ENCODE measurements at places on chromosomes 12 and 14.

- no peak for DNase-seq
Observed at GRCh38 chr14:70926235-70926830, 19.1 kb downstream of the PCNX1 start.

DNA sequence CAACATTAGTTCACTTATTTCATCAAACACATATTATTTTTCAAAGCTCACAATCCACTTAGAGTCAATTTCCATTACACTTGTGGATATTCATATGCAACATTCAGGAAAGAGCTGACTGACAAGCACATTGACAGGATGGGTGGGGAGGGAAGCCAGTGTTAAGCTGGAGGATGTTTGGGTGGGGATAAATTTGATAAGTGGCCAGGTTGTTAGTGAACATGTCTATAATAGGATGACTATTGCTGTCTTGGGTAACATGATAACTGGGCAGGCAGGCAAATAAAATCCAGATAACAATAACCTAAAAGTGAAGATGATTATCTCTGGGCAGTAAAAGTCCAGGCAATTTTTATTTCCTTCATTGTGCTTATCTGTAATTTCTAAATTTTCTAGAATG, 73.8 kb upstream of the OSBPL8 start:
- no peak for DNase-seq

- no peak for DNase-seq
Observed at GRCh38 chr12:120367233-120367923, 1.6 kb downstream of the MSI1 start.

- no peak for DNase-seq
Observed at GRCh38 chr14:35594616-35595015, 60.7 kb downstream of the INSM2 start.

GRCh38 chr12:93767524-93767863, 90.3 kb downstream of the CRADD start:
- no peak for DNase-seq

DNA sequence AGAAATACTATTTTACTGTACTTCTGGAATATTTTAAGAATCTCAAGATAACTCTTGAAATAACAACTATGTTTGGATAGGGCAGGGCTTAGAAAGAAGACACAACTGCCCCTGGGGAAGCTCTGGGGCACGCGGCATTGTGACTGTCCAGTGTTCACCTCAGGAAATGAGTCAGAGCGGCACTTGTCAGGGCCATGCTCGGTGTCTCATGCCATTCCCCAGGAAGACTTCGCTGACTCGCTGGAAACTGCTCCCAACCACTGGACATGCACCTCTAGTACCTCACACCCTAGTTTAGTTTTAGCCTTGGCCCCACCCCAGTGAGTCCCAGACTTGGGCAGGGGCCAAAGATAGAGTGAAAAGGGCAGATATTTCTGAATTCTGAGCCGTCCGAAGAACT, 192.0 kb downstream of the TTC7B start:
- no peak for DNase-seq

- no peak for DNase-seq
Observed at GRCh38 chr12:92218394-92219077, 72.9 kb upstream of the BTG1 start.

DNA sequence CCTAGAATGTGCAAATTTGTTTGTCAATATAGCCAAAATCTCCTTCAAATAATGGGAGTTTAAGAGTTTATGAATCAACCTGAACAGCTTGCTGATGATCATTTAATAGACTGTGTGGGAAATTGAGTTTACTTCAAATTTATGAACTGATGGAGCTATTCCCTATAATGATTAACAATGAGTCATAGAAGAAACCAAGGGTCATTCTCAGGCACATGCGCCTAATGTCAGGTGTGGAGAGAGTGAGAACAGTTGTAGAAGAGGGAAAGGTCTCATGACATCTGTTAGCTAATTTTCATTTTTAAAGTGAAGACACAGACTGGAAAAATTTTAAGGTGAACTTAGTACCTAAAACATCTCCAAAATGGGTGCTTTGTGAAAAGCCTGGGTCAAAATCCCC, 191.8 kb downstream of the BMP4 start:
- no peak for DNase-seq

DNA sequence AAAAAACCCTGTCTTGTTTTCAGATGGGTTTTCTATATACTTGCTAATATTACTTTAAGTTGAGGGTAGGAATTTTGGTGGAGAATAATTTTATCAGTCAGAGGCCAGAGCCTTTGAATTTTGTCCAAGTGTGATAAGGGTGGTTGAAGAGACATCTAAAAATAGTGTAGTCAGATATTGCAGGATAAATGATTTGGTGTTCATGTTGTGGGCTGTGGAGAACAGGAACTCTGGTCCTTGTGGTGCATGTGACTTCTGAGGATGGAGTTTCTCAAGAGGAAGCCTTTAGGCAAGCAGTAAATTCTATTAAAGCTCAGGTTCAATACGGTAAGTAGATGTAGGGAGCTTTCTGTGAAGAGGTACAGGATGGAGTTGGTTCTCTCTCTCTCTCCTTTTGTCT, 2.8 kb downstream of the ADAM21 start:
- DNase-seq = no peak

DNA sequence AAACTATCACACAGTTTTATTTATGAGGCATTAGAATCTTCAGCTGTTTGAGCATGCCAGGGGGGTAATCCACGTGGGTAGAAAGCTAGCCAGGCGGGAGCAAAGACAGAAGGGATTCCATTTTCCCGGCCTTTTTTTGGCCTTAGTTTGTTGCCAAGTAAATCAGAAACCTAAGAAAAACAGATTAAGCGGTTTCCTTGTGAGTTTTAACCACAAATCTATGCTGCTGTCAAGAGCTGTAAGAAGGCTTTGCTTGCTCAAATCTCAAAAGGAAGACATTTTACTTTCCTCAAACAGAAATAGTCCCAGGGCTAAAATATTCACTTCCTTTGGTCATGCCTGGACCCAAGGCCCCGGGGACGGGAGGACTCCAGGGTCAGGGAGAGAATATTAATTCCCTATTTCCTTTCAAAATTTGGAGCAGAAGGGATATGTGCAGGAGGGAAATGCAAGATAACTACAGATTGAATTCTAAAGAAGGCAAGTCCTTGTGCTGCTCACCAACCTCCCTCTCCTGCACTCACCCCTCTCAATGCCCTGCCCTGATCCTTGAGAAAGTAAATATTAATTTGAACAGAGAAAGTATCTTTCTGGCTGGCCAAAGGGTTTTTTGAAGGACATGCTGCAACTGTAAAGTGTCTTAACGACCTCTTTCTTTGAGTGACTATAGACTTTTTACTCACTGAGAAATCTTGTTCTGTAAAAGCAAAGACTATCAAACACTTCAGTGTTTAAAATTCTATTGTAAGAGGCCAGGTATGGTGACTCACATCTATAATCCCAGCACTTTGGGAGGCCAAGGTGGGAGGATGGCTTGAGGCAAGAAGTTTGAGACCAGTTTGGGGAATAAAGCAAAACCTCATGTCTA, 75.7 kb downstream of the HSD17B6 start:
- no peak for DNase-seq

GRCh38 chr12:77225373-77225772, 160.0 kb upstream of the E2F7 start:
- DNase-seq = no peak

DNA sequence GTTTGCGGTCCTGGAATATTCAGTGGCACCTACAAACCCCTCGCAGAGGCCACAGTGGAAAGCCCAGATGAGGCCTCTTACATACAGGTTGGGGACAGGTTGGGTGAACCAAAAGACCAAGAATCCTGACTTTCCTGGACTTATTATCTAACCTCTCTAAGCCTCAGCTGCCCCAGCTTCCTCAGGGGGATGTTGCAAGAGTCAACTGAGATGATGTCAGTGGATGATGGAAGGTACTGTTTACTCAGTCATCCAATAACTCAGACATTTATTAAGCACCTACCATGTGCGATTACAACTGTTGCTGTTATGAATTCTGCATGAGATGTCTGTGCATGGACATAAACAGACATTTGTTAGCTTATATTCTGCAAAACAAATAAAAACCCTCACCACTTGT, 72.8 kb downstream of the RFX4 start:
- DNase-seq = no peak

DNA sequence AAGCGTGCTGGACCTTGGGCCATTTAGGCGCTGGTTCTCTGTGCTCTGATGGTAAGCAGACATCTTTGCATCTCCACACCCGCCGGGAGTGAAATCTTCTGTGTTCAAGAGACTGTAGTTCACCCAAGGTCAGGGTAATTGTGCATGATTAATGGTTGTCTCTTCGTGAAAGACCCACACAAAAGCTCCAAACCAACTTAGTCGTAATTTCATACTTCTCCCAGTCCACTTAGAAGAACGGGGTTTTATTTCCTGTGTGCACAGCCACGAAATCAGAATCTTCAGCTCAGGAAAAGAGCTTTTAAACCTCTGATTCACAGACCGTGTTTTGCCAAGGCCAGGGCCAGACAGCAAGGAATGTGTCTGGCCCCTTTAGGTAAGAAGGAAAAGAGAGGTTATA, 640.9 kb downstream of the MED13L start:
- no peak for DNase-seq

- no peak for DNase-seq
Observed at GRCh38 chr12:26319511-26319910, 124.1 kb downstream of the SSPN start.

DNA sequence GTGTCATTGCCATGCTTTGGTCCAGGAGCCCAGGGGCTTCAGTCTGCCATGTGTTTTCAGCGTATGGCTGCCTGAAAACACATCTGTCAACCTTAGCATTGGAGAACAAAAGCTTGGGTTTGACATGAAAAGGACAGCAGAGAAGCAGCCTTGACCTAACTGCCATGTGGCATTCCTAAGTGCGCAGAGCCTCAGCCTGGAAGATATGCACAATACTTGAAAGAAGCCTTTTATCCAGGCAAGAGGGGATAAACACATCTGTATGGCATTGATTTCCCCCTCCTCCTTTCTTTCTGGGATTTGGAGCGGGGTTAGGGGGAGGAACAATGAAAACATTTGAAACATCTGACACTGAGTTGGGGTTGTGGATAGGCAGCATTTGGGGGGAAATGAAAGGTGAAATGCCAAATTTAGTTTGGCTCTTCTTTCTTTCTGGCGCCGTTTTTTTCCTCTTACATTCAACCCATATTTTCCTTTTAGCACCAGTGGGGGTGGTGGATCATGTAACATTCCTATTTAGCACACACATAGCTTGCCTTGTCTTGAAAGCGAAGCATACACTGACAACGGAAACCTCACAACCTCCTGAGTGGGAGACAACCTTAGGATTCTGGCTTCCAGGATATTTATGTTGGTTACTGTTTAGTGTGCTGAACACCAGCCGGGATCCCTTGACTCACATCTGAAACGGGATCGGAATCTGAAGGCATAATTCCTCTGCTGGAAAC, 177.0 kb downstream of the C12orf75 start:
- no peak for DNase-seq

- DNase-seq = no peak
Observed at GRCh38 chr12:123165537-123165936, 14.6 kb upstream of the PITPNM2 start.

DNA sequence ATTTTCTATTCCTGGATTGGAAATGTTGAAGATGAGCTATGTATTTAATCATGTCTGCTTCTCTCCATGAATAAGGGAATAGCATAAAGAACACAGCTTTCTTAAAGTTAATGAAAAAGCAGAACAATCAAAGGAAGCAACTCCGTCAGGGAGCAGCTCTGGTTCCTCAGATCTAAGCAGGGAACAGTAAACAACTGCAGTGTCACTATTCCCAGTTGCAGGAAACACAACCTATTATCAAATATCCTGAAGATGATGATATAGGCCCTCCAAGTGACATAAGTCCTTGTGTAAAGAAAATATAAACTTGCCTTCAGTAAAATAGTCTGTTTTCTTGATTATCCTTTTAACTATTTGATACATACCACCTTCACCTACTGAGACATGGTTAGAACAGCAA, 228.1 kb downstream of the KCNC2 start:
- DNase-seq = no peak

DNA sequence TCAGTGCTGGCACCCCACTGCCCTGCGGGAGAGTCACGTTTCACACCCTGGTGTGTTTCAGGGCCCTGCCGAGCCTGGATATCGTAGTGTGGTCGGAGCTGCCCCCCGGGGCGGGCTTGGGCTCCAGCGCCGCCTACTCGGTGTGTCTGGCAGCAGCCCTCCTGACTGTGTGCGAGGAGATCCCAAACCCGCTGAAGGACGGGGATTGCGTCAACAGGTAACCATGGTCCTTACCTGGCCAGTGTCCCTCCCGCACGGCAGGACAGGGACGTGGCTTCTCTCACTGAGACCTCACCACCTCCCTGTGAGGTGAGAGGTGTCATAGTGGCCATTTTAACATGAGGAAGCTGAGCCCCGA, 7.7 kb downstream of the MVK start:
- no peak for DNase-seq

DNA sequence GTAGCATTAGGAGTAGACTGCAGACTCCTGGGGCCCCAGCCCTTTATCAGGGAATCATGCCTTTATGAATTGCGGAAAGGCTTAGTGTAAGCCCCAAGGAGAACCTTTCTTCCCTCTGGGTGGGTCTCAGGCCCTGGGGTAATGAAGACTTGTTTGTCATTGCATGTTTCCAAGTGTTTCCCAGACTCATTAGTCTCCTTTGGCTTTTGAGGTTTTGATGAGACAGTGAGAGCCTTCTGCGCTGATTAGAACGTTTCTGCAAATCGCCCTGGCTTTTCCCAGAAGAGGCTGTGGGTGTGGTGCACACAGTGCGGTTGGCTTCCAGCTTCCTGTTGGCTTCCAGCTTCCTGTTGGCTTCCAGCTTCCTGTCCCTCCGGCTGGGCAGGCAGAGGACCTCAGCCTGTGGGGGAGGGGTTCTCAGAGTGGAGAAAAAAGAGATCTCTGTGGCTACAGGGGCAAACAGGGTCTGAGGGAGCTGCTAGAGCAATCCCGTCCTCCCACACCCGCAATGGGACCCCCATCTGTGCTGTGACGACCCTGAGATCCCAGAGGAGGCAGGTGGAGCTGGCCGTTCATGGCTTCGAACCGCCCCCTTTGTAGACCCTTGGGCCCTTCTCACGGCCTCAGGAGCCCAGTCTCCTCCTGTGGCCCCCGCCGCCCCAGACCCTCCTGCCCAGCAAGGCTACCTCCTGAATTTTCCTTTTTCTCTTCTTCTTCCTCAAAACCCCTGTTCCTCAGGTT, 42.1 kb downstream of the GPR68 start:
- DNase-seq = no peak

GRCh38 chr12:67593041-67593440, 55.5 kb upstream of the DYRK2 start:
- DNase-seq = no peak

- DNase-seq = no peak
Observed at GRCh38 chr14:31166271-31166561, 41.4 kb downstream of the HECTD1 start.

DNA sequence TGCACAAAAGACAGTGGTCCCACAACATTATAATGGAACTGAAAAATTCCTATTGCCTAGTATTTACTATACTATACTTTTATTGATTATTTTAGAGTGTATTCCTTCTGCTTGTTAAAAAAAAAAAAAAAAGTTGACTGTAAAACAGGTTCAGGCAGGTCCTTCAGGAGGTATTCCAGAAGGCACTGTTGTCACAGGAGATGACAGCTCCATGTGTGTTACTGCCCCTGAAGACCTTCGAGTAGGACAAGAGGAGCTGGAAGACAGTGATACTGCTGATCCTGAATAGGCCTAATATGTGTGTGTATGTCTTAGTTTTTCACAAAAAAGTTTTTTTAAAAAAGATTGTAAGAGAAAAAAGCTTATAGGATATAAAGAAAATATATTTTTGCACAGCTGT, 12.3 kb downstream of the UBE2N start:
- no peak for DNase-seq

GRCh38 chr14:102390064-102390855, 27.5 kb downstream of the TECPR2 start:
- no peak for DNase-seq
